ENCODE measurements at places on chromosomes 1 and 21.

DNA sequence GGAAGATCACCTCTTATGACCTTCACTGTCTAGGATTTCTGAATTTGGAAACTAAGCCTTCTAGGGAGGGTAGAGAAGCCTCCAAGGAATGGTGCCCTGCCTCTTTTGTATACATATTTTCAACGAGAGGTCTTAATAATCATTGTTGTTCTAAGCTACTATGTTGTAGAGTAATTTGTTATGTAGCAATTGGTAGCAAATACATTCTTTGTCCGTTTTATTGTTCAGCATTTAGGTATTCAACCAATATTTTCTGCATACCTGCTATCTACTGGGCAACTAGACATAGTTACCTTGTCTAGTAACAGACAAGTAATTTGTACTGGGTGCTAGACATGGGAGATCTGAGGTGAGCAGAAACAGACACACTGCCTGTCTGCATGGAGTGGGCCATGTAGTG is 20.8 kb upstream of the NCF2 start:
- no peak for DNase-seq

GRCh38 chr1:55358581-55358980 is 143.4 kb upstream of the USP24 start:
- no peak for DNase-seq

- DNase-seq: peak; percentile 85
Observed at GRCh38 chr1:214476986-214477870, 74.2 kb downstream of the PTPN14 start.

DNA sequence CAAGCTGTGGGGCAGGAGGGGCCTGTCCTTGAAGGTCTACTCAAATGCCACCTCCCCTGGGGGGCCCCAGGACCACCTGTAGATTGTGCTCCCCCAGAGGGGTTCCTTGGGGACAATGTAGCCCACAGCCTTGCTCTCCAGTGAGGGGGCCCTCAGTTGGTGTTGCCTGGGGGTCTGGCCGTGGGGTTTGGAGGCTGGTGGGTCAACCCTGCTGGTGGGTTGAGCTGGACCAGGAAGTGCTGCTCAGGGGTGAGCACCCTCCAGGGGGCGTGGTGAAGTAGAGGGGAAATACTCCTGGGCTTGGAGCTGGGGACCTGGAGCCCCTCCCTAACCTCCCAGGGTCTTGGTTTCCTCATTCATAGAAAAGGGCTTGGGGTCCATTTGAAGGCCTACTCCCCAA is 143.6 kb upstream of the WNT4 start:
- DNase-seq: no peak

DNA sequence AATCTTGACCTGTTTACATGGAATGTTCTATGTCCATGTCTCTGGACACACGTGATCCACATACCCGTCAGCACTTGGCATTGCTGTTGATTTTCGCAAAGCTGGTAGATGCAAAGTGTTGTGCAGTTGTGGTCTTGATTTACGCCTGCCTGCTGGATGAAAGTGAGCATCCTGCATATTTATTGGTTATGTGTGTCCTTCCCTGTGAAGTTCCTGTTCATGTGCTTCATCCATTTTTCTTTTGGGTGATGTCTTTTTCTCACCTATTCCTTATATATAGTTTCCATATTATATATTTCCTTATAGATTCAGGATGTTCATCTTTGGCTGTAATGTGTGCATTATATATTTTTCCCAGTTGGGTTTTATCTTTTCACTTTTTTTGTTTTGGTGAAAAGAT is 6.5 kb downstream of the AGPAT3 start:
- DNase-seq: no peak

GRCh38 chr1:15206418-15207030 is 40.5 kb upstream of the FHAD1 start:
- DNase-seq: no peak

GRCh38 chr1:245605480-245606156 is 450.8 kb downstream of the KIF26B start:
- peak; percentile 84 for DNase-seq

Measured in fibroblast of skin of back (primary cell).